ENCODE measurements at places on chromosomes 6 and 20. TPM values are rescaled to one million over a fixed set of nuclear protein-coding genes. Genes with fewer than 3 reads are reported as not detected.
A peak's percentile ranks its signal among the peaks of the same experiment; 100 is the strongest.

- H3K4me3 ChIP-seq = no peak overlapping the region
- no peak overlapping the region for H3K27ac ChIP-seq
- H3K4me1 ChIP-seq = no peaks in the 10 kb centered on the region
- no peaks in the 10 kb centered on the region for H3K36me3 ChIP-seq
- no peak for ATAC-seq
Measured at GRCh38 chr20:38883081-38883980, 42.9 kb upstream of the FAM83D start.

- no peak overlapping the region for H3K27ac ChIP-seq
- H3K4me1 ChIP-seq = no peaks in the 10 kb centered on the region
Measured at GRCh38 chr6:51199733-51200260, 381.1 kb downstream of the TFAP2B start.

DNA sequence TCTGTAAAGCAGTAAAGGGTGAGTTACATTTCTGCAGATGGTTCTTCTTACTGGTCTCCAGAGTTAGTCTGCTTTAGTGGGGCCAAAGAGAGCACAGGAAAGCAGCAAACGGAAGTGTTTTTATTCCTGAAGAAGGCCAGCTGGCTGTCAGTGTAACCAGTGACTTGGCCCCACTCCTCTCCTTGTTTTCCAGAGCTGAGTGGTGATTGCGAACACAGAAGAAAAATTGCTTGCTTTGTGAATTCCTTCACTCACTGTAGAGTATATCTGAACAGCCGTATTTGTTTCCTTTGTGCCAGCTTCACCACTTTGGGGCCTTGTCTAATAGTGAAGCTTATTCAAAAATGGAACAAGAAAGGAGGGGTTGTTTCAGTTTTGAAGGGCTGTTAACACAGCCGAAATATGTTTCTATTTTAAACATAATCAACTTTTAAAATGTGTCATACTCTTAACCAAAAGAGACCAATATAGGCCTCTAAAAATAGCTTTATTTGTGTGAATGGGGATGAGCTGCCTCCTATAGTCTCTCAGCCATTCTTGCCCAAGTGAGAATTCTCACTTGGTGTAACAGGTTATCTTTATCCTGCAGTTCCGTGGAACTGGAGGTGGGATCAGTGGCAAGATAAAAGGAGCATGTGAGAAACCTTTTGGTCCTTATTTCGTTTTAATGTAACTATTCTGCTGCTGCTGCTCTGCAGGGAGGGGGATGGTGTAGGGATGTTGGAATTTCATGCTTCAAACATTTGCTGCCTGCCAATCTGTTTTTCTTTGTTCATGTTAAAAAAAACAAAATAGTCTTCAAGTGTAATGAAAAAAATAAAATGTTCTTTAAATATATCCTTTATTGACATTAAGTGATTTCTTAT lies 37.8 kb downstream of the ZC2HC1B start:
- no peaks in the 10 kb centered on the region for H3K27me3 ChIP-seq
- H3K4me1 ChIP-seq = peaks cover 5% of the 10 kb centered on the region
- H3K27ac ChIP-seq = peak overlapping the region; percentile 63
- H3K36me3 ChIP-seq = no peaks in the 10 kb centered on the region
- ATAC-seq = peak; percentile 74

Gene BPIFB4
- not detected for total RNA-seq

Gene CENPW
- 1.9 TPM for total RNA-seq

Gene KHDRBS2
- total RNA-seq = not detected

All from gastroesophageal sphincter (tissue), 4 donors.